Activated T-cell treated with anti-CD3 and anti-CD28 coated beads, Interleukin-2, amount 50 U/mL, for 4 hours (primary cell): ENCODE measurements at places on chromosomes 2 and 18.

- DNase-seq, result peak; percentile 44
These were observed 34.9 kb downstream of the FAM110C start for GRCh38 chr2:11248-11941.

DNA sequence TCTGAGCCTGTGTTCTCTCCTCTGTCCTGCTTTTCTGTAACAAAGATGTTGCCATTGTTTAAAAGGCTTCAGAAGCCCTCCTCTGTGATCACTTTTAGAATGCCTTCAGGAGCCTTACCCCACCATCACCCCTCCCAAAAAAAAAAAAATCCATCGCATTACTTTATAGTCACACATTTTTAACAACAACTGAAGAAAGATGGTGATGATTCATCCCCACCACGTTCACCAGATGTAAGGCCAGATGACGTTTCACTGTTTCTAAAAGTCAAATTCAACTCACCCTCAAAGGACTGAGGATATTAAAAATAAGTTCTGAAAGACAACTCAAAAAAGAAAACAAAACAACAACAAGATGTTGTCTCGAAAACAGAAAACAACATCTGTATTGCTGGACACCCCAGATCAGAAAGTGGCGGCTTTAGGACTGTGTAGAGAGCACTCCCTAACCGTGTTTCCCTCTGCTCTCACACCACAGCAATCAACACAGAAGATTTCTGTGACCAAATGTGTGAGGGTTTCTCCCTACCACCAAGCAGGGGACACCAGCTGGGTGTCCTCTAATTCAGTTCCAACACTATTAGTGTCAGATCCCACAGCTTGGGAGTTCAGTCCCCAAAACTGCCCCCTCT lies 61.9 kb upstream of the CREB1 start:
- DNase-seq, result no peak

DNA sequence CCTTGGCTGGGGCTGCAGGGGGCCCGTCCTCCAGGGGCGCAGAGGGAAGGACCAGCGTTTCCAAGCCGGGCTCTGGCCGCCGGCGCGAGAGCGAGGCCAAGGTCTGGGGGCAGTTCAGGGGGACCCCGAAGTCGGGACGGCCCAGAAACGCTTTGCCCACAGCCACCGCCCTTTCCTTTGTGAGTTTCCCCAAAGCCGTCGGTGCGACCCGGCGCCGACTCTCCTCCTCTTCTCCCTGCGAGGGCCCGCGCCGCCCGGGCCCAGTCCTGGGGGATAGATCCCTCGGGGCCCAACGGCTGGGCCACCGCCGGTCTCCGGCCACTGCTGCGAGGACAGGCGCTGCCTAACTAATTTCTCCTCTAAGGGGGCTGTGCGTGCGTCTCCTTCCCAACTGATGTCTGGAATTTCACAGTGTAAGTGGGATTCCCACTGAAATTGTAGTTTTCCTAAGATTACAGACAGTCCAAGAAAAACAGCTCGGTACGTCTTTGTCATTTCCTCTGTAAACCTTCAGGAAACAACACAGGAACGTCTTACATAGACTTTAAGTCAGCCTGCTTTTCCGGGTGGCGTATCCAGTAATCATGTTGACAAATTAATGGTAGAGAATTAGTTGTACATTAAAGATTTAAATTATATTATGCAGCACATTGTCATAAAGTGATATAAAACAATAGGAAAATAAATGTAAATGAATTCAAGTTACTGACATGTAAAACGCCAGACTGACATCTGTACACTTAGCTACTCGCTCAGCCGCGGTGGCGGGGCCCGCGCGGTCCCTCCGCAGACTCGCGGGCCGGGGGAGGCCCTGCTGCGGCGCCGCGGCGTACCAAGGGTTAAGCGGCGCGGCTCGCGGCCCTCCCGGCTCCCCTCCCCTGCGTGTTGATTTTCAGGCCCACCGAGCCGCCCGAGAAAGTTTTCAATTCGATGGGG lies 139.4 kb upstream of the SIX3 start:
- DNase-seq, result no peak

- no peak for DNase-seq
These were observed 1088.1 kb upstream of the PIK3C3 start for GRCh38 chr18:40866968-40867367.

DNA sequence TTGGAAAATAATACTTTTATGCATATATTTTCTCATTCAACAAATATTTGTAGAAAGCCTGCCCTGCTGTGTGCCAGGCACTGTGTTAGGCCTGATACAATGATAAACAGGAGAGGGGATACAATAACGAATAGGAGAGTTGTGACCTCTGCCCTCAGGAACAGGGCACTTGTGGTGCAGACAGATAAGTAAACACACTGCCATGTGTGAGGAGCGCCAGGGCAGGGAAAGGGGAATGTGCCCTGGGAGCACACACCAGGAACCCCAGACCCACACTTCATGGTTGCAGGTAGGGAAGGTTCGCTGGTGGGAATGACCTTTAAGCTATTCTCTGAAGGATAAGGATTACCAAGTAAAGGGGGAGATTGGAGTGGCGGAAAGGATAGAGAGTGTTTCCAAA lies 42.2 kb upstream of the DSC1 start:
- no peak for DNase-seq

DNA sequence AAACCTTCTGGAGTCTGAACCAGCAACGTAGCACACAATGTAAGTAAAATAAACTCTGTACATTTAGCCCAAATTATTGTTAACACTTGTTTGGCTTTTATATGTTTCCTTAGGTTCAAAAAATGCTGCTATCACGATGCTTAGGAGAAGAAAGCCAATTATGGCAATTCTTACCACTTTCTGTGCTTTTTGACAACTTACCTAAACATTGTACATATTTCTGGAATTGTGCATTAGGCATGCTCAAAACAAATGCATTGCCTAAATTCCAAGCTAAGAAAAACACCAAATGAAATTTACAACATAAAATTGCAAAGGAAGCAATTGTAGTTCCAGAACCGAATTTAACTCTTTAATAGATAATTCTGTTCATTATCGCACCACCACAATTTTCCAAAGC lies 585.6 kb upstream of the DSEL start:
- DNase-seq, result no peak

DNA sequence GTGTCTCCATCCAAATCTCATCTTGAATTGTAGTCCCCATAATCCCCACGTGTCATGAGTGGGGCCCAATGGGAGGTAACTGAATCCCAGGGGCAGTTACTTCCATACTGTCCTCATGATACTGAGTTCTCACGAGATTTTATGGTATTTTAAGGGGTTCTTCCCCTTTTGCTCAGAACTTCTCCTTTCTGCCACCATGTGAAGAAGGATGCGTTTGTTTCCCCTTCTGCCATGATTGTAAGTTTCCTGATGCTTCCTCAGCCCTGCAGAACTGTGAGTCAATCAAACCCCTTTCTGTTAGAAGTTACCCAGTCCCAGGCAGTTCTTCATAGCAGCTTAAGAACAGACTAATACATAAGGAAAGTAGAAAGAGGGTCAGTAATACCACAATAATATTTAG lies 480.4 kb downstream of the KCNJ3 start:
- no peak for DNase-seq

GRCh38 chr2:138522556-138522955 lies 21.0 kb downstream of the SPOPL start:
- DNase-seq, result no peak

- no peak for DNase-seq
These were observed 3.2 kb downstream of the CERS6 start for GRCh38 chr2:168459256-168459655.

DNA sequence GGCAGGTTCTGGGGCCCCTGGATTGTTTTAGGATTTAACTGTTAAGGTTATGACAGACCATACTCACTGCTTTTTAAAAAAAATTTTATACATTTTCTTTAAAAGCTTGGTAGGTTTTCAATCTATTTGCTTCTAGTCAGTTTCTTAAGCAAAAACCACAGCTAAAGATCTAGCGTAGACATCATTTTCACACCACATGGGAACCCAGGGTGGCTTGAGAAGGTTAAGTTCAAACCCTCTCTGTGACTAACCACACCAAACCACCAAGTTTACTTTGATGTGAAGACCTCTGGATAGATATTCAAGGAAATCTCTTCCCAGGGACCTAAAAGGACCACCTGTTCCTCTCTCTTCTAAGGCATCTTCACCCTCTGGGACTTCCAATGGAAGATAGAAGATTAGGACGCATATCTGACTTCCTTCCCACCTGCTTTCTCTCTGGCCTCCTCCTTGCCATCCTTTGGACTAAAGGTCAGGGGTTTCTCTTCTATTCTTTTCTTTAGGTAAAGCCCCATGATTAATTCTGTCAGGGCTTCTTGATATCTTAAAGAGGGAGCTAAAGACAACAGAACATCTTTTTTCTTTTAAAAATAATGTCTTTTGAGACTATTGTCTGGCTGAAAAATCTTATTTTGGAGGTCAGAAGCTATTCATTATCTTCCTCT lies 32.3 kb downstream of the FOSL2 start:
- no peak for DNase-seq

GRCh38 chr2:228867406-228867805 lies 403.7 kb downstream of the PID1 start:
- DNase-seq, result no peak

DNA sequence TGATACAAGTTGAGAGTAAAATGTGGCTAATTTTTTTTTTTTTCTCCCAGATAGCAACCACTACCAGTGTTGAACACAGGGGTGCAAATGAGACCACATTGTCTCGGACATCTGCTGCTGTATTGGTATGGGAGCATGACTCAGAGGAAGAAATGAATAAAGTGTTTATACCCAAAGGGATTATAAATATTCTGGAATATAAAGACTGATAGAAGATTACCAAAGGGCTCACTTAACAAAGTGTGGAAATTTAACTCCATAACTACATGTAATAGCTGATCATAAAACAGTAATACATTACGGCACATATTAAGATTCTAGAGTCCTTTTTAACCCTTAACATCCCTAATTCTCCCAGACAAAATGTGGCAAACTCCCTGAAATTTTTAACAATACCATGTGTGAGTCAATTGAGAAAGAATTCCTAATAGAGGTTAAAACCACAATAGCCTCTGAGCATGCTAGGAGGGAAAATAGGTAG lies 1023.0 kb upstream of the ACVR2A start:
- no peak for DNase-seq
